ENCODE measurements at places on chromosomes 5 and 9. TPM values are rescaled to one million over a fixed set of nuclear protein-coding genes. Genes with fewer than 3 reads are reported as not detected.

Gene LRRC70
- total RNA-seq = 38.6 TPM

DNA sequence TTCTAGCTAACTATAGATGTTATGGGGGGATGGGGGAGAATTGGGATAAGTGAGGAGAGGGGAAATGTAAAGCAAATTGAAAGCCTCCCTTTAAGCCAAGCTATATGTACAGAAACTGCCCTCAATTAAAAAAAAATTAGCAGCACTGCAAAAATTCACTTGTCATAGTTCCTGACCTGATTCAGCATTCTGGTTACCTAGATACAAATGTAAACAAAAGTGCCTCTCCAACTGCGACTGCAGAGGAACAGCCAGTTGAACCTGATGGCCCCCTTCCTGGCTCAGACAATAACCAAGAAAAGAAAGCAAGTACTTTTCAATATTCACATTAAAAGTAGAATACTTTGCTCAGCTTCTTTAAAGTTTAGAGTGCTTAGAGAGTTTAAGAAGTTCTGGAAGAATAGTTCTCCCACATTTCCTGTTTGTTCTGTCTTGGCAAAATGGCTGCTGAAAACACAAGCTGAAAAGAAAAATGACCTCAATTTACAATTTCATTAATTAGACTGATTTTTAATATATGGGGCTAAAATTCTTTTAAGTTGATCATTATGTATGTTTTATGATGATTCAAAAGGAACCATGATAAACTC, 1.5 kb downstream of the FAM81B start:
- peak; percentile 85 for DNase-seq

Gene CTSV
- total RNA-seq = 0.20 TPM

- DNase-seq = peak; percentile 79
These were observed 83.9 kb upstream of the GRAMD2B start for GRCh38 chr5:126339215-126339805.

GRCh38 chr5:35133186-35133585, 85.4 kb upstream of the AGXT2 start:
- DNase-seq = no peak

DNA sequence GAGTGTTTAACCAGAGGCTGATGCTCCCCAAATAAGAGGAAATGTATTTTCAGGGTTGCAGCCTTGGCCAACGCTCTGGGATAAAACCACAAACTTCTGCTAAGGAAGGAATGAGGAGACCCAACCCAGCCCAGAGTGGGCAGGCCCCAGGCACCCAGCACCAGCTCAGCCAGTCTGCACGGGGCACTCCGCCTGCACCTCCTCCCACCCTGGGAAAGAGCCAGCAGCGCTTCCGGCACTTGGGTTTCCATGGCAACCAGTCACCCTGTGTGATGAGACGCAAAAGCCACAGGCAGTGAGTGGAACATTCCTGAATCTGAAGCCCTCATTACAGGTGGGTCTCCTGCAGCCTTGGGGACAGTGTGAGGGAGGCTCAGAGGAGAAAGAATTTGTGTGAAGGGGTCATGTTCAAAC, 85.2 kb upstream of the ZBTB43 start:
- peak; percentile 71 for DNase-seq

Gene CNTNAP3B
- total RNA-seq = 58.0 TPM

- peak; percentile 51 for DNase-seq
These were observed at the start of gene SLC1A1 for GRCh38 chr9:4489919-4490704. TSS of gene SLC1A1 (plus strand) at chr9:4490468. CDS start at chr9:4490680, 212 bp downstream.

DNA sequence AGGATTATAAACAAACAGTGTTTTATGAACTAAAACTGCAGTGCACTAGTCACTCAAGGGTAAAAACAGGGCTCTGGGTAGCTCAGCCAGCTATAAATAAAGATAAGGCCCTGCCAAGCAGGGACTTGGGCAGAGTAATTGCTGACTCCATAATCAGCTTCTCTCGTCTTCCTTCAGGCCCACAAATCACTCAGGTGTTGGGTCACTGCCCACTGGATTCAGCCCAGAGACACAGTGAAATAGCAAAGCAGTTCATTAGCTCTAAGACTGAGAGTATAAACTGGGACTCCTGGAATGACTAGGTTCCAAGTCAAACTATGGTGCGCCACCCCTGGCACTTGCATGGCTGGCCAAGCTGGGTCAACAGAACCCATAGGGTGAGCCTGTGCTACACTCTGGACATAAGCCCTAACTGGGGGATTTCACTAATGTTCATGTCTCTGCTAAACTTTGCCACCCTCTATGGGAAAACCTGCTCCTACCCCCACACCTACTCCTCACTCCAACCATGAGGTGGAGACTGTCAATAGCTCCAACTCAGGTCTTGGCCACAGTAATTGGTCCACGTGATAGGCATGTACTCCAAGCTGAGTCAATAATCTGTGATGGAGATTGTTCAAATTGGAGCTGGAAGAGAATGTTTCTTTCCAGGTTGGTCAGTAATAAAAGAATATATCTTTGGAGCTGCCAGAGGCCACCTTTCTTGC, 158.5 kb downstream of the SLIT3 start:
- DNase-seq = no peak

DNA sequence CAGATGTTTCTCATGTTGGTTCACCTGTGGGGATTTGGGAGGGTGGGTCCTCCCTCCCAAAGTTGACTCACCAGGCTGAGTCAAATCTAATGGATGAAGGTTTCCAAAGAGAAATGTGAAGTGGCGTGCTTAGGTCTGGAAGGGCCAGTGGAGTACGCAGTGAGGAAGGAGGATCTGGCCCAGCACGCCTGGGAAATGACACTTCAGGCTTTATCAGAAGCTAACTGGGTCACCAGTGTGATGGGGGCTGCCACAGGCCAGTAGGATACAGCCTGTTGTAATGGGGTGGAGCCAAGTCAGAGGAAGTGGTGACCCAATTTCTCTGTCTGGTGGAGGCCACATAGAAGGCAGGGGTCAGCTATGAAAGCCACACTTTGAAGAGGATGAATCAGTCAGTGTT, 18.0 kb downstream of the POLR1E start:
- no peak for DNase-seq

- no peak for DNase-seq
These were observed 45.5 kb downstream of the RXRA start for GRCh38 chr9:134371731-134372130.

GRCh38 chr5:5363045-5363444, 59.4 kb upstream of the ICE1 start:
- no peak for DNase-seq

- peak; percentile 87 for DNase-seq
These were observed 653.1 kb upstream of the KLF4 start for GRCh38 chr9:108142504-108143201.

GRCh38 chr9:33437205-33437604, 10.2 kb downstream of the AQP3 start:
- DNase-seq = no peak

DNA sequence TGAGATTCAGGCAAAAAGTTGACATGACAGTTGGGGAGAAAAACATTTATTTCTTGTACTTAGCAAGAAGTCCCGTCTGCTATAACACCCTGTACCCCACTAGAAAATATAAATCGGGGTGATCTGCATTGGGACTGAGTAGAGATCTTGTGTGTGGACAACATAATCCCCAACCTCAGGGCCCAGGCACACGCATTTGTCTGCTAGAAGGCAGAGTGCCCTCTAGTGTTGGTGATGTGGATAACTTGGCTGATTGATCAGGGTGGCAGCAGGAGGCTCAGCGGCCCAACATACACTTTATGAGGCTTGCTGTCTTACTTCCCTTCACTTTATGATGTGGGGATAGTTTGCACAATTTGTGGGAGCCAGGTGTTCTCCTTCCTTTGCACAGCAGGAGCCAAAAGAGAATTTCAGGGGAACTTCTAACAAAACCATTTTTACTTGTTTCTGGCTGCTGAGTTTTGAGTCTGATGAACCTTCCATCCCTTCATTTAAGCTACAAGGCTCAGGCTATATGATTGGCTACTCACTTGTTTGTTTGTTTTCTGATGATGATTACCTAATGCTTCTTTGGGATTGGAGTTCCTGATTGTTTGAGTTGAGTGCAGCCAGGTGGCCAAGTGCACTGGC, 263.2 kb downstream of the DMAC1 start:
- DNase-seq = peak; percentile 72

- DNase-seq = peak; percentile 84
These were observed 71.8 kb upstream of the CD180 start for GRCh38 chr5:67268231-67269021.

- DNase-seq = no peak
These were observed 92.6 kb downstream of the TMEM174 start for GRCh38 chr5:73265641-73266040.

Gene CDO1
- total RNA-seq = not detected

GRCh38 chr5:2602451-2603271, 148.8 kb downstream of the IRX2 start:
- DNase-seq = no peak

Gene ANKRD20A1
- total RNA-seq = 0.87 TPM

DNA sequence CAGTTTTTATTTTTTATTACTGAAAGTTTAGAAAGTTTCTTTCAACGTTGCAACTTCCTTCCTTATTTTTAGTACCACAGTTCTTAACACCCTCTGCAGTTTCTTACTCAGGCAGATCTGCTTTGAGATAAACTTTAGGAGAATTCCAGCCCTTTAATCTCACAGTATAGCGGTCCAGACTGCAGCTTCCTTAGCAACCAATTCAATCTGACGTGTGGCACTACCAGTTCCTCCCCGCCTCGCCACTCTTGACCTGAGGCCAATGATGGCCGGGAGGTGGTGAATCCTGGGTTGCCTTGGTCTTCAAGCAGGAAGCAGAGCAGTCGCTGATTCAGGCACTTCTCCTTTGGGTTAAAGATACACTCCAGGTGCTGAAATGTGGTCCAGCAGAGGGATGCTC, 334.3 kb upstream of the TRPC7 start:
- DNase-seq = no peak

Gene PURA
- total RNA-seq = 8.3 TPM

Gene LCN12
- not detected for total RNA-seq

DNA sequence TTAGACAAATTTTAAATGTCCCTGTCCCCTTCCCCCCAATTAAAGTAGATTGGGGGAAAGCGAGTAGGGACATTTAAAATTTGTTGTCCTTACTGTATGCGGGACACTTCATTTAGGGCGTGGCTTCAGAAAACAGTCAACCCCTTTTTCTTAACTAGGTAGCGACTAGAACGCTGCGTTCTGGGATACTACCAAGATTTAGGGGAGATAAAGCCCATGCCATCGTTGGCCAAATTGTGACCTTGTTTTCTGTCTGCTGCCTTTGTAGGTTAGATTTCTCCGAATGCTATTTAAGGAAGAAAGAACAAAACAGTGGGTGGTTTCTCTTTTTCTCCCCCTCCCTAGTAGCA, 1.2 kb downstream of the CKS2 start:
- peak; percentile 43 for DNase-seq

Gene LCP2
- total RNA-seq = 0.22 TPM

Gene PIP5KL1
- 0.60 TPM for total RNA-seq

DNA sequence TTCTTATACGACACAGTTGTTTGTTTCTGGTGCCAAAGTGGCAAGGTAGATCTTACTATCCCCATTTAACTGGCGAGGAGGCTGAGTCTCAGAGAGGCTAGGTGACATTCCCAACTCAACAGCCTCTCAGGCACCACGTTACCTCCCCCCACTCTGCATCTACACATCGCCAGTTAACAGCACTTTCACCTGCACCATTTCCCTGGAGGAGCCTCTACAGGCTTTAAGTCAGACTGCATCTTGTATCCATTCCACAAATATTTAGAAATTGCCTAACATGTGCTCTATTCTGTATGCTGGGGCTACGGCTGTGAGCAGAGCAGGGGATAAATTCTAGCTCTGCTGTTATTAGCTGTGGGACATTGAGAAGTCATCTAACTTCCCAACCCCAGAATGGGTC, 168.6 kb downstream of the INSYN2B start:
- DNase-seq = no peak

GRCh38 chr5:55638455-55638854, 73.7 kb downstream of the SLC38A9 start:
- no peak for DNase-seq

DNA sequence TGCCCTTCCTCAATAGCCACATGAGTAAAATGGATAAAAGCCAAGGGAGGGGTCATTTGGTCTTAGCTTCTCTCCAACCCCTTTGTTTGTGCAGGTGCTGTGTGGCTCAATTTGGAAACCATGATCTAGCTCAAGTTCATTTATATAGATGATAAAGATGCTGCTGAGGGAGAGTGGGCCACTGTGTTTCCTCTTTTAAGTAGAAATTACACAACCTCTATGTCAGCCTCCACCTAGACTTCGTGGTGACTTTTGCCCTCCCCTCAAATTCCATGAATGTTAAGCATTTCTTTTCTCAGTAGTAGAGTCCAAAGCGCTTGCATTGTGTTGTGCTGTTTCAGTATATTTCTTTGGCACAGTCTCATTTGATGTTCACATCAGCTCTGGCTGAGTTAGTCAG, 241.4 kb downstream of the ARHGAP26 start:
- DNase-seq = no peak

DNA sequence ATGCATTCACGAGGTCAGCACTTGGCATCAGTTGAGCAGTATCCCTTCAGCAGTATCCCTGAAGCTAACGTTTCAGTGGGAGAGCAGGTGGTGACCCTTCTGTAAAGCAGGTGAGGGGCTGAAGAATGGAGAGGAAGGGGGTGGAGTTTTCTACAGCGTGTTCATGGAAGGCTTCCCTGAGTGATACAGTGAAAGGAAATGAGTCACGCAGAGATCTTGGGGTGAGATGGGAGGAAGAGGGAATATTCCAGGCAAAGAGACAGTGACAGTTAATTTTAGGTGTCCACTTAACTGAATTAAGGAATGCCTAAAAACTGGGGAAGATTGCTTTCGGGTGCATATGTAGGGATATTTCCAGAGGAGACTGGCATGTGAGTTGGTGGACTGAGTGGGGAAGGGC, 25.7 kb downstream of the TAS2R1 start:
- no peak for DNase-seq

DNA sequence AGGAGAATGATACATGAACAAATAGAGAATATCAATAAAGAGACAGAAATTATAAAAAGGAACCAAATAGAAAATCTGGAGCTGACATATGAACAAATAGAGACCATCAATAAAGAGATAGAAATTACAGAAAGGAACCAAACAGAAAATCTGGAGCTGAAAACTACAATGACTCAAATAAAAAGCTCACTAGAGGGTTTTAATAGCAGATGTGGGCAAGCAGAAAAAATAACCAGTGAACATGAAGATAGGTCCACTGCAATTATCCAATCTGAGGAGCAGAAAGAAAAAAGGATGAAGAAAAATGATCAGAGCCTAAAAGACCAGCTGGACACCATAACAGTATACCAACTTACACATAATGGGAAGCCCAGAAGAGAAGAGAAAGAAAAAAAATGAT, 353.7 kb downstream of the ARL15 start:
- no peak for DNase-seq

Gene TTLL11
- 3.0 TPM for total RNA-seq

Gene FBP1
- 0.44 TPM for total RNA-seq

DNA sequence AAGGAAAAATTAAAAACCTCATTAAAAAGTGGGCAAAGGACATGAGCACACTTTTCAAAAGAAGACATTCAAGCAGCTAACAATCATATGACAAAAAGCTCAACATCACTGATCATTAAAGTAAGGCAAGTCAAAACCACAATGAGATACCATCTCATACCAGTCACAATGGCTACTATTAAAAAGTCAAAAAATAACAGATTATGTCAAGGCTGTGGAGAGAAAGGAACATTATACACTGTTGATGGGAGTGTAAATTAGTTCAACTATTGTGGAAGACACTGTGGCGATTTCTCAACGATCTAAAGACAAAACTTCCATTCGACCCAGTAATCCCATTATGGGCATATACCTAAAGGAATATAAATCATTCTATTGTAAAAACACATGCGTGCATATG, 35.8 kb downstream of the HINT1 start:
- DNase-seq = no peak
